Epithelial cell of proximal tubule (primary cell): ENCODE measurements at places on chromosomes 16 and 17.

DNA sequence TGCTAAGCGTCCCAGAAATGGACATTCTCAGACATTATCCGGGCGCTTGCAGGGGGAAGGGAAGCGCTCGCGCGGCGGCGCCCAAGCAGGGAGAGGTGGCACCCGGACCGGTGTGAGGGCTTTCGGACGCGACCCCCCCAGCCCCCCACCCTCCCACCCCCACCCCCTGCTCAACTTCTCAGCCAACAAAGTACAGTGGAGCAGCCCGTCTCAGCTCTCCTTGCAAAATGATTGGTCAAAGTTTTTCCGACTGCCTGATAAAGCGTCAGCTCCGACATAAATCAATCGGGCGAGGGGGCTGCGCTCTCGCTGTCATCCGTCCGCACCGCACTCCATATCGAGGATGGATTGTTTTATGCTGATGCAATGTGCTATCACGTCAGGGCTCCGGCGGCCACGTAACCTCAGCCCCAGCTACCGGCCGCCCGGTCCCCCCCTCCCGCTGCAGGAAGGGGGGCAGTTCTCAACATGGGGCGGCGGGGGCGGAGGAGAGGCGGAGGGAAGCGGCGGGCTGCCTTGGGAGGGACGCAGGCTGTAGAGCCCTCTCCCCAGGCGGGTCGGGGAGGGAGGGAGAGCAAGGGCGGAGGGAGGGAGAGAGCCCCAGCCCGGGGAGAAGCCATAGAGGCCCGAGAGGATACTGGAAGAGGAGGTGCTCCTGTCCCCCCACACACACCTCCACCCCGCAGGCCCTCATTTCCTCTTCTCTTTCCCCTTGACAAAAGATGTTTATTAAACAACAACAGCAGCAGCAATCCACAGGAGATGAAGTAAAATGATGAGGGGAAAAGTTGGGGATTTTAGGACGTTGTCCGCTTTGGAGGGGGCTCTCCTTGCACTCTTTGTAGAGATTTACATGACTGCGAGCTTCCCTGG lies at the start of gene HOXB9:
TSS of gene HOXB9 (minus strand) at position 114 of the 873 bp plus-strand sequence. CDS start at position 25, 89 bp downstream.
- DNase-seq: no peak

- no peak for DNase-seq
These were observed 66.5 kb downstream of the MGAT5B start for GRCh38 chr17:76934561-76935320.

DNA sequence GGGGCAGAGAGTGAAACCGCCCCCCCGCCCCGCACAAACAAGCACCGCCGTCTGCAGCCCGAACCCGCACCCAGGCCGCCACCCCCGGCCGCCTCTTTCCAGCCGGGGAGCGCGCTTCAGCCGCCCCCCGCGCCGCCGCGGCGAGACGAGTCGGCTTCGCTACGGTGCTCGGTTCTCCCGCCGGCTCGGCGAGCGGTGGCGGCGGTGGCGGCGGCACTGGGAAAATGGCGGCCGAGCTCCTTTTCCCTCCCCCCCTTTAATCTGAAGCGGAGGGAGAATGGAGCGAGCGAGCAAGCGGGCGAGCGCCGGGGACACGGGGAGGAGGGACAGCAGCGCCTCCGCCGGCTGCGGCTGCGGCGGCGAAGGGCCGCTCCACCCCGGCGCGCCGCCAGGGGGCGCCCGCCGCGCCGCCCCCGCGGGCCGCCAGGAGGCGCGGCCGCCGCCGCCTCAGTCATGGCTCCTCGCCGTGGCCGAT lies at the start of gene KANSL1:
TSS of gene KANSL1 (minus strand) at position 279 of the 475 bp plus-strand sequence. CDS start 21,286 bp downstream, outside the sequence.
- no peak for DNase-seq

DNA sequence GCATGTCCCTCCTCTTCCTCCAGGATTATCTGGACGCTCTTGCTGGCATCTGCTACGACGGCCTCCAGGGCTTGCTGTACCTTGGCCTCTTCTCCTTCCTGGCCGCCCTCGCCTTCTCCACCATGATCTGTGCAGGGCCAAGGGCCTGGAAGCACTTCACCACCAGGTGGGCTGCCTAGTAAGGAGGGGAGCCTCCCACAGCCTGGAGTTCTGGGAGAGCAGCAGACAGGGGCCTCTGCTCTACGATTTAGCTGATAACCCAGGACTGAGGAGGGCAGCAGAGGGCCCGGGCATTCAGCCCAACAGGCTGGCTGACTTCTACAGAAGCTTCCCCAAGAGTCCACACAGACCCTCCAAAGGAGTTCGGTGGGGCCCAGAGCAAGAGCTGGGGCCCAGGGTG lies 21.8 kb upstream of the DNAI2 start:
- DNase-seq: no peak

- no peak for DNase-seq
These were observed 1.5 kb downstream of the MINK1 start for GRCh38 chr17:4834681-4835020.

- DNase-seq: no peak
These were observed 7.8 kb downstream of the BFAR start for GRCh38 chr16:14640538-14640937.

DNA sequence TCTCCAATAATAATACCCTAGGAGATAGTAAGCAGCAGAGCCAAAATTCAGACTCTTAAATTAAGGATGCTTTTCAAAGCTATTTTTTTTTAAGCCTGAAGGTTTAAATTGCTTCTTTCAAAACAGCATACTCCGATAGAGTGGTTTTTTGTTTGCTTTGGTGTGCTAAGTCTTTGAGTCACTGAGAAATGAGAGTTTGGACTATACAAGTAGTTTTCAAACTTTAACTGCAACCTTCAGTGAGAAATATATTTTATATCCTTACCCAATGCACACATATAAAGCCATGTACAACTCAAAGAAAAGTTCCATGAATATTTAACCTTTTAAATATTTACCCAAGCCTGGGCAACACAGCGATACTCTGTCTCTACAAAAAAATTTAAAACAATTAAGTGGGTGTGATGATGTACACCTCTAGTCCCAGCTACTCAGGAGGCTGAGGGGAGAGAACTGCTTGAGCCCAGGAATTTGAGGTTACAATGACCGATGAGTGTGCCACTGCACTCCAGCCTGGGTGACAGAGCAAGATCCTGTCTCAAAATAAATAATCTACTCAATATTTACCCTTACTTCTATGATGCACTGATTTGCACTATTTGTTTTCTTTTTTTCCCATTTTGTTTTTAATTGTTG lies 19.2 kb downstream of the DCUN1D3 start:
- no peak for DNase-seq

GRCh38 chr17:57603546-57603945 lies 141.6 kb downstream of the CCDC182 start:
- no peak for DNase-seq

DNA sequence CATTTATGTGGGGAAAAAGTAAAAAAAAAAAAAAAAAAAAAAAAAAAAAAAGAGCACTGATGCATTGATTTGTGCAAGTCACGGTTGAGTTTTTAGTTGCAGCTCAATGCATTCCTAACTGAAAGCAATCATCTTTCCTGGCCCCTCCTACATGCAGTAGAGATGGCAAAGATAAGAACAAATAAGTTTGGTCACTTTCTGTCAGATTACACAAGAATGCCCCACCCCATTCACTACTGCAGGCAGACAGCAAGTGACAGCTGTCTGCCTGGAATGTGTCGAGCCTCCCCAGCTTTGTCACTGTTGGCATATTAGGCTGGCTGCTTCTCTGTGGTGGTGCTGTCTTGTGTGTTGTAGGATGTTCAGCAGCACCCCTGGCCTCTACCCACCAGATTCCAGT lies 243.5 kb downstream of the FOXL1 start:
- no peak for DNase-seq

DNA sequence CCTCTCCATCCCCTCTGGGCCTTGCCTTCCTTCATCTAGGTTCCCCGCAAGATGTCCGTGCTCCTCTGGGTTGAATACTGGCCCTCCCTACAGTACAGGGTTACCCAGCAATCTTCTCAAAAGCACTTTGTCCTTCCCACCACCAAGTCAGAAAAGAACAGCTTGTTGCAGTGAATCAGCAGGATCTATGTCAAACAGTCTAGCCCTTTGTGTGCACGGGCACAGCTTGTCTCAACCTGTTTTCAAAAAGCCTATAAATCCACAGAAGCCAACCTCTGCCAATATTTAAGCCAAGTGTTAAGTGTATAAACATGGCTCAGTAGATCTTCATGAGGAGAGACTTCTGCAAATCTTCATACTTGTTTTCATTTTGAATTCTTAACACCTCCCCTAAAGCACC lies 25.2 kb downstream of the C17orf67 start:
- DNase-seq: no peak

DNA sequence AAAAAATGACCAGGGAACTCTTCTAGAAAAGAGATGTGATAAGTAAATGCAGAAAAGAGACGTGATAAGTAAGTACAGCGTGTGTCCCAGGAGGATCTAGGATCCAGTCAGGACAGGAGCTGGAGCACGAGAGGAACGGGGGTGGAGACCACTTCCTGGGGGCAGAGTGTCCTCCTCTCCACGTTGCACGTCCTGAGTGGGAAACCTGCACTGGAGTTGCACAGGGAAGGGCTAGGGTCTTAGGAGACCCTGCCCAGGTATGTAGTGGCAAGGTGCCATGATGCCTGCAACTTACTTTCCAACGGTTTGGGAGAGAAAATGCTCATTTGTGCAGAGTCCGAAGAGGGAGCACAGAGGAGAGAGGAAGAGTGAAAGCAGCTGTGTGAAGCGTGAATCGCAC lies 55.8 kb downstream of the RNF213 start:
- no peak for DNase-seq

DNA sequence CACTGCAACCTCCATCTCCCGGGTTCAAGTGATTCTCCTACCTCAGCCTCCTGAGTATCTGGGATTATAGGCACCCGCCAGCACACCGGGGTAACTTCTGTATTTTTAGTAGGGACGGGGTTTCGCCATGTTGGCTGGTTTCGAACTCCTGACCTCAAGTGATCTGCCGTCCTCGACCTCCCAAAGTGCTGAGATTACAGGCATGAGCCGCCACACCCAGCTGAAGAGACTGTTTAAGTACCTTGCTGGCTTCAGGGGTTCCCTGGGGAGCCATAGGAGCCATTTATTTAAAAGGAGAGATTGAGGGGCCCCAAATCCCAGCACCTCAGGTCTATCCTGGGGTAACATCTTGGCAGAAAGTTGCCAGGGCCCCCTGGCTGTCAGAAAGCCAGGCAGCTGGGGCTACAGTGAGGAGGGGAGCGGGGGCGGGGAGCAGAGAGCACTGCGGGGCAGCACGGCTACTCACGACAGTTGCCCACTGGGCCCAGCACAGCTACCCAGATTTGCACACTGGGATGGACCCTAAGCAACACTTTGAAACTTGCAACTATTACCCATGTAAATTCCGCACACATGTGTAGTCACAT lies 1.6 kb downstream of the SNAI3 start:
- no peak for DNase-seq

DNA sequence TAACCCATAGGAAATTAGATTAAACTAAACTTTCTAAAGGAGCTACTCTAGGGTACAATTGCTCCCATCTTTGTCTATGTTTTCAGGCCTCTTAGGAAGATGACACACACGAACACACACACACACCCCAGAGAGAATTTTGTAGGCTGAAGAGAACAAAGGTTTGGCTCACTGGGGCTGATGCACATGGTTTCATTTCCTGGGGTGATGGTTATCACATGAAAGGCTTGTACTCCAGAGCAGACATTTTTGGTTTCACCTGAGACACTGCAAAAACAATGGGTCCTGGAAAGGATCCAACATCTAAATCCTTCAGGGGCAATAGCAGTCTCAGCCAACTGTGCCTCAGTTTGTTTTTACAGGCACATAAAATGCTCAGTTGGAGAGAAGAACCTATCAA lies 62.8 kb downstream of the GRB7 start:
- DNase-seq: no peak

GRCh38 chr17:9219631-9220397 lies 198.5 kb downstream of the NTN1 start:
- DNase-seq: no peak

- peak; percentile 96 for DNase-seq
These were observed 88.2 kb downstream of the NOG start for GRCh38 chr17:56681561-56682266.

GRCh38 chr16:85667841-85668413 lies 20.8 kb downstream of the GINS2 start:
- DNase-seq: no peak

GRCh38 chr16:28609631-28610594 lies at the start of gene SULT1A1:
Gene SULT1A1, minus strand, starts transcription at chr16:28610044. Its CDS starts 1,189 bp downstream, at chr16:28608855.
- DNase-seq: no peak

- DNase-seq: no peak
These were observed 173.0 kb upstream of the TOM1L1 start for GRCh38 chr17:54727624-54728023.

DNA sequence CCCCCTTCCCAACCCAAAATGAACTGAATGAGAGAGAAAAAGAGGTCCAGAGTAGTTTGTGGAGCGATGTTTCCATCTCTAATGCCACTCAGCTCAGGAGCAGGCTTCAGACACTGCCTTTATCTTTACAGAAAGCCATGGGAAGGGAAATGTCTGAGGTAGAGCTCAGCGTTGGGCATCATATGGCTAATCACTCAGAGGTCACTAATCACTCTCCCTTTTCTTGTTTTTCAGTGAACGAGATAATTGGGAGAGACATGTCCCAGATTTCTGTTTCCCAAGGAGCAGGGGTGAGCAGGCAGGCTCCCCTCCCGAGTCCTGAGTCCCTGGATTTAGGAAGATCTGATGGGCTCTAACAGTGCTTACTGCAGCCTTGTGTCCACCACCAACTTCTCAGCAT lies 9.8 kb downstream of the ESRP2 start:
- DNase-seq: no peak

- DNase-seq: no peak
These were observed 14.6 kb downstream of the ANKRD40 start for GRCh38 chr17:50693036-50693682.

- no peak for DNase-seq
These were observed 18.9 kb downstream of the TEX2 start for GRCh38 chr17:64244165-64244564.

- DNase-seq: no peak
These were observed 62.3 kb downstream of the TMEM100 start for GRCh38 chr17:55660178-55660886.

DNA sequence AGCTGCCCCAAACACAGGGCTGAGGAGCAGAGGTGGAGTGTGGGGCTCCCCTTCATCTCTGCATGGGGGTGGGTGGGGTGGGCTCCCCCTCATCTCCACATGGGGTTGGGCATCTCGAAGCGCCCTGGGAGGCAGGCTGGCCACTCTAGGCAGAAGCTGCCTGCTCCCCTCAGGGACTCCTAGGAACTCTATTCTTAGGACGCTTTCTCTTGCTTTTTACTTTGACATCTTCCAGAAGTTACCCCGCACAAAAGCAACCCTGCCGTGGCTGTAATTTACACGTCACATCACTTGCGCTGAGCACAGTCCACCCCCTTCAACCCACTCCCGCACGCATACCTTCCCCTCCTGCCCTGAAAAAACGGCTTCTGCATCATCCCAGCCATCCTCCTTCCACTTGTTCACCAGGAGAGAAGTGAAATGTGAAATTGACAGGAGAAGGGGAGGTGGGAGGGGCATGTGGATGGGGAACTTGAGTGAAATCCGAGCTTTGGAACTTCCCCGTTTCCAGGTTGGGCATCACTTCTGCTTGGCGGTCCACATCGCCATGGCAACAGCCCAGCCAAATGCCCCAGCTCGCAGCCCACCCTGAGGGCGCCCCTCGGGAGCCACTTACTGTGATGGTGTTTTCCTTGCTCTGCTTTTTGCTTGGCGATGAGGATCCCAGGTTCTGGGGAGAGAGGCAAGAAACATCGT lies 53.7 kb upstream of the RCVRN start:
- DNase-seq: no peak
